Activated naive CD8-positive, alpha-beta T cell treated with anti-CD3 and anti-CD28 coated beads, Interleukin-2, amount 50 U/mL, for 16 hours (primary cell): ENCODE measurements at places on chromosomes 1 and 21.

GRCh38 chr1:113683384-113684152 is 75.7 kb downstream of the PHTF1 start:
- no peak for DNase-seq

GRCh38 chr1:2256435-2257244 is 28.5 kb downstream of the SKI start:
- DNase-seq, result no peak

DNA sequence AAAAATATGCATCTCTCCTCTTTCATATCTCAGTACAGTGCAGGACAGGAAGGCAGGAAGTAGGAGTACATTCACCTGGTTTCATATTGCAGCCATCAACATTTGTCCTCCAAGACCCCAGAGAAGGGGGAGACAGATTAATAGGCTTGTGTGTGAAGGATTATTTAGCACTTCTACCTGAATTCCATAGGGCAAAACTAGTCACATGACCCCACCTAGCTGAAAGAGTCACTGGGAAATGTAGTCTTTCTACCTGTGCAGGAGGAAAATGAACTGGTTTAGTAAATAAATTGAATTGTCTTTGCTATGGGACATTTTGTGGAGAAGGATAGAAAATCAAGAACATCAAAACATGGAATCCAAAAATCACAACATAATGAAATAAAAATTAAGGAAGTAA is 13.9 kb upstream of the TRIM33 start:
- DNase-seq, result no peak

DNA sequence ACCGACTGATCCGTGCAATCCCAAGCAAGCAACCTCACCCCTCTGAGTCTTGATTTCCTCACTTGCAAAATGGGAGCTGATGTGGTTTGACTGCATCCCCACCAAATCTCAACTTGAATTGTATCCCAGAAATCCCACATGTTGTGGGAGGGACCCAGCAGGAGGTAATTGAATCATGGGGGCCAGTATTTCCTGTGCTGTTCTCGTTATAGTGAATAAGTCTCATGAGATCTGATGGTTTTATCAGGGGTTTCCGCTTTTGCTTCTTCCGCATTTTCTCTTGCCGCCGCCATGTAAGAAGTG is 58.4 kb downstream of the FHAD1 start:
- no peak for DNase-seq

- no peak for DNase-seq
Measured at GRCh38 chr21:41662161-41662560, 104.7 kb downstream of the RIPK4 start.

DNA sequence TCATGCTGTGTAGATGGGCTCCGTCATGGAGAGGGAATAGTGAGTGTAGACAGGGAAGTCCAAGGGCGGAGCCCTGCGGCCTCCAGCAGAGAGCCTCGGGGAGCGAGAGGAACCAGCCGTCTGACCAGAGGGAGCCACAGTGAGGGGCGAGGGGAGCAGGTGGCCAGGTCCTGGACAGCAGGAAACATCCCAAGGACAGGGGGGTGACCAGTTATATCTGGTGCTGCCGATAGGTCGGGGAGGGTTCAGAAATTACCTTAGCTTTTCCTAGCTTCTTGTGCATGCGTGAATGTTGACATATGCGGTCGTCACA is 46.5 kb downstream of the TRAPPC10 start:
- no peak for DNase-seq

GRCh38 chr1:229885568-229886495 is 181.2 kb upstream of the GALNT2 start:
- no peak for DNase-seq

- no peak for DNase-seq
Measured at GRCh38 chr1:110316735-110317134, 22.4 kb upstream of the RBM15 start.

GRCh38 chr1:209609041-209609790 is 25.7 kb downstream of the CAMK1G start:
- no peak for DNase-seq

GRCh38 chr1:33306653-33307493 is 14.0 kb downstream of the A3GALT2 start:
- DNase-seq, result no peak

DNA sequence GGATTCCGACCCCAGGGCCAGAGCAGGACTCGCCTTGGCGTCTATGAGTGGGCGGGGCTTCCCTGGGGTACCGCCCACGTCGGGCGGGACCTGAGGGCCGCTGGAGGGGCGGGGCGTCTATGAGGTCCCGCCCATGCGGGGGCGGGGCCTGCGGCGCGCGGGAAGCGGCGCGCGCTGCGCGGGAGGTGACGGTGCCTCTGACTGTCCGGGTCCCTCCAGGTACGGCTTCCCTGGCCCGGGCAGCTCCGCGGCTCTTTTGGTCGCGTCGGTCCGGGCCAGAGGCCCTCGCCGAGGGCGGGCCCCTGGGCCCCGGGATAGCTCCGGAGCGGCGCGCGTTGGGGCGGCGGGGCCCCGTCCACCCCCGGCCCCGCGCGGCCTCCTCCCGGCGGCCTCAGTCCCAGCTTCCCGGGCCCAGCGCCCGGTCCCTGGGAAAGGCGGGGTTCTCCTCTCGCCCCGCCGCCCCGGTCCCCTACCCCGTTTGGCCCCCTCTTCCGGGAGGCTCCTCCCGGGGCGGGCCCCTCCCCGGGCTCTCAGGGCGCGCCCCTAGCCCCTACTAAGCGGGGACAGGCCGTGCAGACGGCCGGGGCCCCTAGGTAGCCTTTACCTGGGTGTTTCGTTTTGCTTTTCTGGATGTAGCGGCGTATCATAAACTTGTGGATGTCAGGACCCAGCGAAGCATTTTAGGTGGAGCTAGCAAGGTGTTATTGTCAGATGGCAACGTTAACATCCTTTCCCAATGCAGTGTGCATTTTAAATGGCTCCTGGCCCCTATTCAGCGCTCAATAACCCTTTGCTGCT is at the start of gene CHAF1B:
TSS of gene CHAF1B (plus strand) at position 160 of the 798 bp plus-strand sequence. CDS start 745 bp downstream, outside the sequence.
- peak; percentile 62 for DNase-seq

- DNase-seq, result no peak
Measured at GRCh38 chr21:35607406-35607805, 452.9 kb downstream of the SETD4 start.

- no peak for DNase-seq
Measured at GRCh38 chr1:177020851-177021589, 143.5 kb downstream of the ASTN1 start.

DNA sequence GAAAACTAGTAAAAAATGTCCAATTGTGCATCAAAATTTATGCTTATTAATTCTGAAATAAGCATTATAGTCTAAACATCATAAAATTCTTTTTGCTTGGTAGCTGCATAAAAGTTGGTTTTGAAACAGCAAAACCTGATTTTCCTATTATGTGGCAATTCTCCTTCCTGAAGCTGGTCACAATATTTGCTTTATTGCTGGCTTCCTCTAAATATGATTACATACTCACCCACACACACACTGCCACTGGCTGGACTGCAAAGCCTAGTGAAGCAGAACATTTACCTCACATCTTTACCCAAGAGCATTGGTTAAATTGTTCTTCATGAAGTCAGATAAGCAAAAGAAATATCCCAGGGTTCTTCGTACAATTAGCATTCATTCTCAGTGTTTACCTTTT is 103.0 kb downstream of the NR5A2 start:
- DNase-seq, result no peak

GRCh38 chr21:31663584-31664249 is 4.2 kb downstream of the SOD1 start:
- DNase-seq, result no peak

DNA sequence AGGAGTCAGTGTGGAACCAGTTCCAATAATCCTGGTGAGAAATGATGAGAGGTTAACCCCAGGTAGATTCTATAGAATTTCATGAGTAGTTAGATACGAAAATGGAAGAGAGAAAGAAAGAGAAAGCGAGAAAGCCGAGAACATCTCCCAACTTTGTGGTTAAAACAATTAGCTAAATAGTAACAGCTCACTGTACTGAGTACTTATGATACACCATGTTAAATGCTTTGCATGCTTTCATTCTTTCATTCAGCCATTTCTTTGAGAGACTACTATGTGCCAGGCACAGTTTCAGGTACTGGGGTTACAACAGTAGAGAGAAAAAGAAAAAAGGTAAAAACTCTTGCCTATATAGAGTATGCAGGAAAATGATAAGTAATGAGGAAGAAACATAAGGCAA is 109.7 kb upstream of the SYT6 start:
- DNase-seq, result no peak

- DNase-seq, result no peak
Measured at GRCh38 chr1:159938211-159938852, 7.1 kb downstream of the IGSF9 start.

DNA sequence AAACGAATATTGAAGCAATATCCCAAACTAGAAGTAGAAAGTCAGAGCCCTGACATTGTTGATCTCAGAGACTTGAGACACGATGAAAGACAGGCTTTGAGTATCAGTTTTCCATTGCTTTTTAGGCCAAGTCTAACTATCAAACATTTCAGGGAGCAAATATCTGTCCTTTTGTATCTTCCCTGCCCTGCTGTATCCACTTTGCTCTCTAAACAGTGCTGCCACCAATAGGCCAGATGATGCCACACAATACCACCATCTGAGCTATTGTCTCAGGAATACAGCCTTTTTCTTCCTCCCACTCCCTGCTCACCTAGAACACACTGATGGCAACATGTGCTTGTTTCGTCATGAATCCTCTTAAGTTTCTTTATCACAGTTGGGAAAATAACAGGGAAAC is 62.6 kb upstream of the SPAG17 start:
- DNase-seq, result no peak

- DNase-seq, result no peak
Measured at GRCh38 chr1:194026422-194026821, 840.0 kb upstream of the B3GALT2 start.

DNA sequence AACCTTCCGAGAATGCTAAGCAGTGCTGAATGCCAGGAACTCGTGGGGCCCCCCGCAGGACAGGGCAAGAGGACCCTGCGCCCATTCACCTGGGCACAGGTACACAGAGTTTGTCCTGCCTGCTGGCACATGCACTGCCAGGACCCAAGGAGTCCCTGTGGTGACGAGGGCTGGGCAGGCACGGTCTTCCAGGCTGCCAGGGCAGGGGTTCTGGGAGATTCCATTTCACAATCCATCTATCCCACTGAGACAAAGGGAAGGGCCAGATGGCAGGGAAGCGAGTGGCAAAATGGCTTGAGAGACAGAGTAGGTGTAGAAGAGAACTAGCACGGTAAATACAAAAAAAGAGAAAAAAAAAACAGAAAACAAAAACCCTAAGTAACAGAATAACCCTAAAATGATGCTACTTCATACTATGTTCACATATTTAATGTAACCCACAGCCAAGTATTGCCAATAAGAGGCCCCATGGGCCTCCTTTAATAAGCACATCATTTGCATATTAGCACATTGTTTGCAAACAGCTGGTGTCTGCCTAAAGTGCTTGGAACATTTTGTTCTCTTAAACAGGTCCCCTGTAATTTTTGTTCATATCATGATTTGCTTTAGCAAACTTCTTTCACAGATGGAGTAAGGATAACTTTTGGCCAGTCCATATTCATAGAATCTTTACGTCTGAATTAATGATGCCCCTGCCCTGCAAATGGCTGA is 83.8 kb downstream of the STUM start:
- no peak for DNase-seq

DNA sequence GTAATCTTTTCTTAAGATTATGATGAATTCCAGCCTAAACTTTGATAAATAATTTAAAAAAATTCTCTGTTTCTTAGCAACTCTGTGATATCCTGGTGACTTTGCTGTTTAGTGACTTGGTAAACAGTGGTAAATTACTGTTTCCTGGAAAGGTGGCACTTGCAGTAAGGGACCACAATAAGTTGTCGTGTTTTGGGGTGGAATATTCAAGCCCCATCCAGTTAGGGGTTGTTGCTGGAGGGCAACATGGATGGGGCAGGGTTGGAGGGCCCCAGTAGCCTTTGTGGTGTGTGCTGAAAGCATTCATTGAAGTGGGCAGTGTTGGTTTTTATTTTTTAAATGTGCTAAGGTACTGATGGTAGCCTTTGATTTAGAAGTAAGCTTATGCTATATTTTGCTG is 30.3 kb downstream of the PRDM2 start:
- DNase-seq, result no peak

- DNase-seq, result no peak
Measured at GRCh38 chr1:193013005-193013404, 46.2 kb downstream of the UCHL5 start.

DNA sequence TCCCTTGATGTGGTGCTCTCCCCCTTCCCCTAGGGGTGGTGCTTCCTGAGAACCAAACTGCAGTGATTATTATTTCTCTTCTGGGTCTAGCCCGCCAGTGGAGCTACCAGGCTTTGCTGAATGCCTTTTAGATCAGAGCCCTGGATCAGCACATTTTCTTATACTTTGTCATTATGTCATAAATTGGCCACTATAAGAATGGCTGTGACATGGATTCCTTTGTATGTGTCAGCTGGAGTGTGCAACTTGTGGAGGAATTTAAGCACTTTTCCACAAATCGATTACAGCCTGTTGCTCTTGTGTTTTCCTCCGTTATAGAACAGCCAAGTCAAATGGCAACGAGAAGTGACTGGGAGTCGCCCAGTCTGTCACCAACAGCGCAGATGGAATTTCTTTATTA is 273.3 kb downstream of the DUSP10 start:
- no peak for DNase-seq

DNA sequence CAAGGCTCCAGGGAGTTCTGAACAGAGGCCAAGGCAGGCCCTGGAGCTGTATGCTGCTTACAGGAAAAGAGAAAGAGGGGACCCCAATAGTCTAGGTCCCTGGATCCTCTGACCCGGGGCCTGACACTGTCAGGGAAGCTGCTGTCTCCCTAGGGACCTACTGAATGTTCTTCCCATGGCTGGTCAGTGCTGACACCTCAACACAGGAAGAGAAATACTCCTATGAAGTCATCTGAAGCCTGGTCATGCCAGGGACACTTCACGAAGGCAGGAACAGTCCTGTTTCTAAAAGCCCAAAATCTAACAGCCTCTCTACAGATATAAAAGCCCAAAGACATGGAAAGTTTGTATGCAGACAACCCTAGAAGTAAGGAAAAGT is 1.7 kb upstream of the LAD1 start:
- no peak for DNase-seq

GRCh38 chr1:223873044-223873443 is 27.3 kb upstream of the TP53BP2 start:
- DNase-seq, result no peak

- DNase-seq, result peak; percentile 11
Measured at GRCh38 chr1:108107658-108108057, 92.5 kb downstream of the SLC25A24 start.

DNA sequence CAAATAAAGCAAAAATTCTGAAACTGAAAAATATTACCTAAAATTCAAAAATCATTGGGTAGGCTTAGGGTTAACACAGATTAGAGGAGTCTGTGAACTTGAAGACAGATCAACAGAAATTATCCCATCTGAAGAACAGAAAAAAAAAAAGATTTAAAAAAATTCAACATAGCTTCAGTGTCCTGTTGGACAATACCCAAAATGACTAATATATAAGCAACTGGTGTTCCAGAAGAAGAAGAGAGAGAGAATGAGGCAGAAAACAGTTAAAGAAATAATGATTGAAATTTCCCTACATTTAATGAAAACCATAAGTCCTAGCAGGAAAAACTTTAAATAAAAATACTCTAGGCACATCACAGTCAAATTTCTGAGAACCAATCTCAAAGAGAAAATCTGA is 31.5 kb downstream of the TMCO1 start:
- no peak for DNase-seq

- no peak for DNase-seq
Measured at GRCh38 chr1:17852383-17852782, 97.2 kb downstream of the ACTL8 start.
